ENCODE measurements at places on chromosomes 13 and 19. TPM values are rescaled to one million over a fixed set of nuclear protein-coding genes. Genes with fewer than 3 reads are reported as not detected.

- no peak overlapping the region for H3K27ac ChIP-seq
- H3K27me3 ChIP-seq, result no peaks in the 10 kb centered on the region
- no peak overlapping the region for H3K4me3 ChIP-seq
- no peaks in the 10 kb centered on the region for H3K4me1 ChIP-seq
- H3K36me3 ChIP-seq, result no peaks in the 10 kb centered on the region
Observed at GRCh38 chr13:113536461-113537110, 46.1 kb upstream of the DCUN1D2 start.

DNA sequence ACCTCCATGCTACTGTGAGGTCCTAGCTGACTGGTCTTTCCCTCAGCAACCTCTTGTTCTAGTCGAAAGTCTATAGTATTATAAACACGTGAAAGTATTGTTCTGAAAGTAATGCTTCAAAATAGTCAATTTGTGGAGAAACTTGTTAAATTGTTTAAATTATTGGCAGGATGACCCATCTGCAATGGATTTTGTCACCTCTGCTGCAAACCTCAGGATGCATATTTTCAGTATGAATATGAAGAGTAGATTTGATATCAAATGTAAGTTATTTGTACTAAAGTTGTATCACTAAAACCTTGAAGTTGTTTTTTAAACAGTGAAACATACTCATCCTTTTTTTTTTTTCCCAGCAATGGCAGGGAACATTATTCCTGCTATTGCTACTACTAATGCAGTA, 25.9 kb downstream of the UBA2 start:
- no peak overlapping the region for H3K27ac ChIP-seq
- no peak overlapping the region for H3K4me3 ChIP-seq
- peaks cover 49% of the 10 kb centered on the region for H3K36me3 ChIP-seq
- no peaks in the 10 kb centered on the region for H3K4me1 ChIP-seq
- DNase-seq, result no peak

GRCh38 chr19:46063201-46063600, 22.4 kb upstream of the IGFL4 start:
- H3K27me3 ChIP-seq, result no peaks in the 10 kb centered on the region
- H3K27ac ChIP-seq, result no peak overlapping the region
- H3K4me3 ChIP-seq, result no peak overlapping the region
- H3K4me1 ChIP-seq, result no peaks in the 10 kb centered on the region

DNA sequence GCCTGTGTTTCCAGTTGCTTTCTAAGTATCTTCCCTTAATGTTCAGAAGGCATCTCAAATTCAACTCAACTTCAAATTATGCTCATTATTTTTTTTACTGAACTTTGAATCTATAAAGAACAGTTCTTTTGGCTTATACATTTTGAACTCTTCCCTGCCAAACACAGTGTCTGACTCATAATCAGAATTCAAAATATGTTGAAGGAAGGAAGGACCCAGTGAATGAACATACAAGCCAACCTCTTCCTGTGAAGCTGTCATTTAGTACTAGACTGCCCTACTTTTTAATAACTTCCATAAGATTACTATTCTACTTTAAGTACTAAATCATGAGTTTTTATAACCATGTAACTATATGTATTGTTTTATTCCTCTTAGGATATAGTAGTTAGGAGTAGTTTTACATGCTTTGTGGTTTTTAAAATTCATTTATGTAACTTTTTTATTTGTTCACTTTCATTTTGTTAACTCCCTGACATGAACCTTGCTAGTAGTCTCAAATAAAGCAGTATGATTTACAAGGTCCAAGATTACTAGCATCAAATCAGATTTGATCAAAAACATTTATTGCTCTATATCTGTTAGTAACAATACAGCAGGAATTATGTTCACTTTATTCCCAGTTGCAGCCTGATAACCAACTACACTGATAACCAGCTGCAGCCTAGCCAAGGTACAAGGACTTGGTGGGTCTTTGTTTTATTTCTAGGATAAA, 6.4 kb downstream of the NUDT15 start:
- H3K4me3 ChIP-seq, result no peak overlapping the region
- no peak for DNase-seq
- H3K27ac ChIP-seq, result no peak overlapping the region
- H3K27me3 ChIP-seq, result no peaks in the 10 kb centered on the region
- H3K36me3 ChIP-seq, result no peaks in the 10 kb centered on the region

DNA sequence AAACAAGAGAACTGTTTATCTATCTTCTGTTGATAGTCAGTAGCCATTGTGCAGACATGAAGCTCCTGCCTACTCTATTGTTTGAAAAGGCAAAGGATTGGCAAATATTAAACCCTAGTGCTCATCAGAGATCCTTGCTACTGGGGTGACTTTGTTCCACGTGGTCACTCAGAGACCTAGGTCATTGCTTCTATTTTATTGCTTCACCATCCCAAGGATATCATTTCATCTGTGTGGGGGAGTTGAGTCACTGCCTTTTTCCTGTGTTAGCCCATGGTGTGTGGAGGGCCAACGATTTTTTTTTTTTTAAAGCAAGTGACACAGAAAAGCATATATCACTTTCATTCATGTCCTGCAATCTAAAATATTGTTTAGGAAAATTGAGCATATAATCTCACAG, 254.1 kb upstream of the RXFP2 start:
- DNase-seq, result no peak
- no peaks in the 10 kb centered on the region for H3K27me3 ChIP-seq
- no peaks in the 10 kb centered on the region for H3K4me1 ChIP-seq

- no peaks in the 10 kb centered on the region for H3K27me3 ChIP-seq
- H3K27ac ChIP-seq, result no peak within 1 kb of the TSS
- no peaks in the 10 kb centered on the region for H3K36me3 ChIP-seq
- DNase-seq, result no peak
Observed at GRCh38 chr13:48653472-48653939, at the start of gene CYSLTR2. Gene CYSLTR2, plus strand, starts transcription at chr13:48653929. Its CDS starts 52,889 bp downstream, at chr13:48706818.

CD79A gene
- total RNA-seq, result 0.18 TPM

DNA sequence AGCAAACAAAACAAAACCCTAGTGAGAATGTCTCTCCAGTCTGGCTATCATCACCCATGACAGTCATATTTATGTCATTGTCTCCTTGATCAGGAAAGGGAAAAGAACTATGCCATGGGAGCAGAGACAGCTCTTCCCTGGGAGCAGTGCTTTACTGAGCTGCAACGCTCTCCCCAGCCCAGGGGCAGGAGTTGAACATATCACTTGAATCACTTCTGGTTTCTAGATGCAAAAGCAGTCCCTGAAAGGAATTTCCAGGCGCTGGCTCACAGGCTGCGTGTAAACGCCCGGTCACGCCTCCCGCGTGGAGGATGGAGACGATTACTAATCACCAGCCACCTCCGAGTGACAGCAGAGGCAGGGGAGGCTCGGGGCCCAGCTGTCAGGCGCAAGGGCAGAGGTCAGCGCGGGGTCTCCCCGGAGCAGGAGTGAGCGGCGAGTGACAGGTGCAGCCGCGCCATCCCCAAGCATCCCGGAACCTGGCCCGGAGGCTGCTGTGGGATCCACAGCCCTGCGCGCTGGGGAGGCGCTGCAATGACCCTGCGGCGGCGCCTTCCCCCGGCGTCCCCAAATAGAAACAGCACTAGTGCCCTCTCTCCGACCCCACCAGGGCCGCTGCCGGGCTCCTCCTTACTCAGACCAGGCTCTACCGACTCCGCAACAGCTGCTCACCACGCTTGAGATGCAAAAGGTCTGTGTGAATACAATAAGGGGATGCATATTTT, 23.5 kb upstream of the DCLK1 start:
- H3K4me3 ChIP-seq, result no peak overlapping the region
- H3K4me1 ChIP-seq, result no peaks in the 10 kb centered on the region
- H3K27me3 ChIP-seq, result no peaks in the 10 kb centered on the region
- no peak overlapping the region for H3K27ac ChIP-seq

- no peaks in the 10 kb centered on the region for H3K36me3 ChIP-seq
- no peak overlapping the region for H3K4me3 ChIP-seq
- no peak overlapping the region for H3K27ac ChIP-seq
- no peaks in the 10 kb centered on the region for H3K27me3 ChIP-seq
- no peak for DNase-seq
Observed at GRCh38 chr19:13790354-13790753, 4.9 kb upstream of the ZSWIM4 start.

CGB2 gene
- not detected for total RNA-seq

- no peak overlapping the region for H3K27ac ChIP-seq
- DNase-seq, result no peak
- no peak overlapping the region for H3K4me3 ChIP-seq
- H3K27me3 ChIP-seq, result no peaks in the 10 kb centered on the region
- no peaks in the 10 kb centered on the region for H3K4me1 ChIP-seq
- H3K36me3 ChIP-seq, result no peaks in the 10 kb centered on the region
Observed at GRCh38 chr19:51407511-51408131, 9.8 kb downstream of the SIGLEC10 start.

PNMA8B gene
- 0.25 TPM for total RNA-seq

DCT gene
- total RNA-seq, result not detected
